CD4-positive, alpha-beta T cell (primary cell): ENCODE measurements at places on chromosomes 6 and 20. TPM values are rescaled to one million over a fixed set of nuclear protein-coding genes. Genes with fewer than 3 reads are reported as not detected.

GRCh38 chr6:33578164-33578563 lies 1.9 kb downstream of the BAK1 start:
- no peak for DNase-seq
- H3K4me3 ChIP-seq = peak overlapping the region; percentile 99
- no peaks in the 10 kb centered on the region for H3K27me3 ChIP-seq
- peaks cover 58% of the 10 kb centered on the region for H3K4me1 ChIP-seq
- H3K27ac ChIP-seq = peak overlapping the region; percentile 82
- H3K36me3 ChIP-seq = peaks cover 44% of the 10 kb centered on the region

- no peak for DNase-seq
- no peaks in the 10 kb centered on the region for H3K27me3 ChIP-seq
- no peak overlapping the region for H3K4me3 ChIP-seq
Observed at GRCh38 chr6:431504-431903, 40.0 kb downstream of the IRF4 start.

The BEND6 gene
- total RNA-seq = not detected

DNA sequence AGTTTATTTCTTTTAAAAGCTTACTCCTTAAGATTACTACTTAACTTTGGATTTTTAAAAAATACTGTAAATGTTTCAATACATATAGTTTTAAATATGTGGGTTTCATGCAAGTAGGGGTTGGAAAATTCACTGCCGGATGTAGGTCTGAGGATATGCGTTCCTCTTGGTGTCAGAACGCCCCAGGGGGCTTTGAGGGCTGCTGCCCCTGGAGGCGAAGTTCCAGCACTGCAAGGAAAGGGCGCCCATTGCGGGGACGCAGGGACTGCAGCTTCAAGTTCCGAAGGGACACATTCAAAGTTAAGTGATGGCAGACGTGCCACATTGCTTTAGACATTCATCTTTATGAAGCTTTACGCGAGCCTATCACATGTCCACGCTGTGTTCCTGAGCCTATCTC lies 152.9 kb downstream of the SOD2 start:
- no peak for DNase-seq
- no peak overlapping the region for H3K27ac ChIP-seq
- no peaks in the 10 kb centered on the region for H3K36me3 ChIP-seq
- H3K27me3 ChIP-seq = no peaks in the 10 kb centered on the region
- H3K4me3 ChIP-seq = no peak overlapping the region

DNA sequence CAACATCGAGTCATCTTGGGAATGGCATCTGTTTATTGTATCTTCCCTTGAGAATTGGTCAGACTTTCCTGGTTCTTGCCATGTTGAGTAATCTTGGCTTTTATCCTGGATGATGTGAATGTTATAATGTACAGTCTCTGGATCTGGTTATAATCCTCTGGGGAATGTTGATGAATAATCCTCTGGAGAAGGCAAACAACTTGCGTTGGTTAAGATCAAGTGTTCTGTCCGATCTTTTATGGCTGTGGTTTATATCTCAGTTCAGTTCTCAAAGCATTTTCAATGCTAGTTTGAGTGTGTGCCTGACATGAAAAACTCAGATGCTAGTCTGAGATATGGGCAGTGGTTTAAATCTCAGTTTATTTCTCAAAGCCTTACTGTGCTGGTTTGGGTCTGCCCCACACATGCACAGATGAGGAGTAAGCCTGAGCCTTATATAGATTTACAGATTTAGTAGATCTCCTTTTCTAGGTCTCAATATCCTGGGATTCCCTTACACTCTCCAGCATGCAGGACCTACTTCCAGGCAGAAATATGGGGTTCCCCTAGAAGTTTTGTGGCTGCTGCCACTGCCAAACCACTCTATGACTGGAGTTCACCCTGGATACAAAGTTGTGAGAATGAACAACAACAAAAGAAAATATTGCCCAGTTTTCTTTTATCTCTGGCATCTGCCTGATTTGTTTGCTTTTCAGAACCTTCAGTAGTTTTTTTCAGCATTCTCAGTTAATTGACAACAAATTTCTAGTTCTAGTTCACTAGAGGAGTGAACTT lies 191.8 kb upstream of the MAN1A1 start:
- no peak overlapping the region for H3K27ac ChIP-seq
- no peak for DNase-seq
- H3K27me3 ChIP-seq = no peaks in the 10 kb centered on the region
- H3K4me1 ChIP-seq = no peaks in the 10 kb centered on the region

DNA sequence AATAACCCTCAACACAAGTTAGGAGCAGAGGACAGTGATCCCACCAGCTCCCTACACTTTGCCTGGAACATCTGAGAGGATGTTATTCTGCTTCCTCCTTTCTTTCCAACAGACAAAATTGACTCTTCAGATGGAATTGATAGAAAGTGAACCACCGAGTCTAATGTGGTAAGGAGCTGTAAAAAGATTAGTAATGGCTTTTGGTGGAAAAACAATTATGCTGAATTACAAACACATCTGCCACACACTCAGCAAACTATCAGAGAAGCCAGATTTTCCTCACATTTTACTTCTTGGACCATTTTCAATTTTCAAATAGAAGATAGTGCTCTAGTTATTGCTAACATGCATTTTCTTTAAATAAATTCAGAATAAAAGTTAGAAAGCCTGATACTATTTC lies 171.8 kb upstream of the COL21A1 start:
- no peak for DNase-seq
- H3K4me3 ChIP-seq = no peak overlapping the region
- H3K27me3 ChIP-seq = no peaks in the 10 kb centered on the region
- H3K27ac ChIP-seq = no peak overlapping the region

The SLC35F1 gene
- total RNA-seq = not detected

DNA sequence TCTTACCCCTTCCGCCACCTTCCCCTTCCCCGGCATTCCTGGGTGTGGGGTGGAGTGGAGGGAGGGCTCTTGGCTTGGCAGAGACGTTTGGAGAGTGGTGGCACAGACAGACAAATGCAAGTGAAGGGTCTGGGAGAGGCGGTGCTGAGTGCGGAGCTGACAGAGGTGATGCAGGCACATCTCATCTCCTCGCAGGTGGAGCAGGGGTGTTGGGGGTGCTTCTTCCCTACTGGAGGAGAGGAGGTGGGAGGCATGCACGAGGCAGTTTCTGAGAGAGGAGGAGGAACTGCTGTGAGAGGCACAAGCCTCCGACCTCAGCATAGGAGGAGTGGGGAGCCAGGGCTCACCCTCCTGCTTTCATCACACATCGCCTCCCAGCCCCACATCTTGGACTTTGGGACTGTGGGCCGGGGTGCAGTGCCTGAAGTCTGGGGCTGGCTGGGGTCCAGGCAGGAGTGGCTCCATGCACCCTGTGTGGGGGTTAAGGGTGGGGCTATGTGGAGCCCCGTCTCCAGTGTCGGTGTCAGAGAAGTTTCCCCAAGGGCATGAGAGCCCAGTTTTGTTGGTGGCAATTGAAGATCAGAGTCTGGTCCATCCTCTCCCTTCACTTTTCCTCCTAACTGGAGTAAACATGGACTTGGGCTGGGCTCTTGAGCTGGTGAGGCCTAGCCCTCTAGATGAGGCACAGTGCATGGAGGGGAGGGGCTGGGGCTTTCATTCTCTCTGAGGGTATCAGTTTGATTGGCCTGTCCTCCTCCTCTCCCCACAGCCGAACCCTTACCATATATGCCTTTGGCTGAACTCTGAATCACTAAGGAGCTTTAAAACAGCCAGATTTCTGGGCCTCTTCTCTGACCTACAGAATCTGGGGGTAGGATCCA lies 20.2 kb upstream of the SLC22A7 start:
- no peak overlapping the region for H3K27ac ChIP-seq
- peaks cover 21% of the 10 kb centered on the region for H3K4me1 ChIP-seq
- peaks cover 11% of the 10 kb centered on the region for H3K27me3 ChIP-seq
- no peaks in the 10 kb centered on the region for H3K36me3 ChIP-seq
- no peak for DNase-seq

DNA sequence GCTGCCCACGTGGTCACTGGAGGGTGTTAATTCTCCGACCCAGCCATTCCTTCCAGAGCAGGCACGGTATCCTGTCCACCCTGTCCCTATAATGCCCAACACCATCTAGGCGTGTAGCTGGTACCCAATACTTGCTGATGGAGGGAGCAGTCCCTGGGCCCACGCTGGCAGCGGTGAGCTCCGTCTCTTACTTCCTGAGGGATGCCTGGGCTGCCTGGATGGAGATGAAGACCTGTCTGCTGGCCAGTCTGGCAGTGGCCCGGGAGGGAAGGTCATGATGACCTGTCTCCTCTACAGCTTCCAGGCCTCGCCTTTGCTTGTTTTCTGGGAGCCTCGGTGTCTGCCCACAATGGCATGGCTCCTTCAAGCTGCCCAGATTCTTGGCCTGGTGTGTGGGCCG lies 297.9 kb upstream of the SUPT3H start:
- no peak overlapping the region for H3K4me3 ChIP-seq
- no peak for DNase-seq
- peaks cover 34% of the 10 kb centered on the region for H3K4me1 ChIP-seq
- no peaks in the 10 kb centered on the region for H3K36me3 ChIP-seq
- no peaks in the 10 kb centered on the region for H3K27me3 ChIP-seq

DNA sequence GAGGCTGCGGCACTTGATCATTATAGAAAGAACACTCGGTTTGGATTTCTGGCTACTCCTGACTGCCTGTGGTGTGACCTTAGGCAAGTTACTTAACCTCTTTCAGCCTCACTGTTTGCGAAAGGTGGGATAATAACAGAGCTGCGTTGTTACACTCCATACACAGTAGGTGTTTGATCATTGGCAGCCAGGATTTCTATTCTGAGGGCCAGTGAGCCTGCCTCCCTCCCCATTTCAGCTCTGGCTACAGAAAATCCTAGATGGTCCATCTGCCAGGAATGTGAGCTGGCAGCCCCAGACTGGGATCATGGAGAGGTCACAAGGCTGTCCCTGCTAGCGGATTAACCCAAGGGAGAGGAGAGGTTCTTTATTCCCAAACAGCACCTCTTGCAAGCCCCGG lies 2.7 kb downstream of the KCNB1 start:
- H3K27me3 ChIP-seq = peaks cover 62% of the 10 kb centered on the region
- DNase-seq = no peak
- no peak overlapping the region for H3K4me3 ChIP-seq
- H3K36me3 ChIP-seq = no peaks in the 10 kb centered on the region
- H3K4me1 ChIP-seq = peaks cover 22% of the 10 kb centered on the region

- H3K4me3 ChIP-seq = no peak overlapping the region
- no peak for DNase-seq
- H3K27ac ChIP-seq = no peak overlapping the region
Observed at GRCh38 chr6:35710241-35710847, 21.6 kb upstream of the FKBP5 start.

GRCh38 chr6:137097057-137097456 lies 52.3 kb upstream of the IL20RA start:
- H3K27me3 ChIP-seq = no peaks in the 10 kb centered on the region
- no peak overlapping the region for H3K4me3 ChIP-seq
- no peak for DNase-seq
- H3K4me1 ChIP-seq = peaks cover 9% of the 10 kb centered on the region
- H3K27ac ChIP-seq = no peak overlapping the region

The SNAP25 gene
- total RNA-seq = not detected

DNA sequence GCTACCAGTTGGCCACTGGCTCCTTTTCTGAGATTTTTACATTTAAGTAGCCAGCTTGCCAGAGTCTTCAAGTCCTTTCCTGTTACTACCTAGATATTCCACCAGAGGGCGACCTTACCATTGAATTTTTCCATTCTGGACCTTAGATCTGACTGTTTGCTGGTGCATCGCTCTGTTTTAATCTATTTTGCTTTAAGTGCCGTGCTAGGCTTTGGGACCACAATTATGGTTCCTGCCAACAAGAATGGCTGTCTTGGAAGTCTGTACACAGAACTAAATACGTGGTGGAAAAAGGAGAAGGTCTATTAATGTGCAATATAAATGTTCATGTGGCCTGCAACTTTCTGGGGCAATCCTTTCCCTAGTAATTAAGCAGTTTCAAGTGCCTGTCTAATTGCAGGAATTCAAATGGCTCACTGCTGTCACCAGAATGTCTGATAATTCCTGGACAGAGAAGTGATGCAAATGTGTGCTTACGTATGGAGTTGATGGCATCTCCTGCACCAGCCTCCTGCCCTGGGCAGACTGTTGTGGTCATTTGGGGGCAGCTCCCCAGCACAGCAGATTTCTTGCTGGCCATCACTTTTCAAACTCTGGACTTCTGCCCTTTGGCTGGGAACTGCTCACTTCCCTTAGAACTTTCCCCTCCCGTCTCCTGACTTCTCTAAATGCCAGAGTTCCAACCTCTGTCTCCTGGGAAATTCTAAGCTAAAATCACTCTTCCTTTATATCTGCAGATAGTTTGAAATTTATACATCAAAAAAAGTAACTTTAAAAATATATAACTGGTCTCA lies 5.6 kb upstream of the HLA-DOA start:
- no peaks in the 10 kb centered on the region for H3K36me3 ChIP-seq
- H3K4me1 ChIP-seq = peaks cover 22% of the 10 kb centered on the region
- no peak overlapping the region for H3K4me3 ChIP-seq
- DNase-seq = no peak
- peaks cover 10% of the 10 kb centered on the region for H3K27me3 ChIP-seq
- no peak overlapping the region for H3K27ac ChIP-seq

The DZANK1 gene
- 1.8 TPM for total RNA-seq

The HS3ST5 gene
- not detected for total RNA-seq

GRCh38 chr6:110528930-110529325 lies 52.5 kb upstream of the SLC22A16 start:
- no peaks in the 10 kb centered on the region for H3K27me3 ChIP-seq
- no peak for DNase-seq
- no peak overlapping the region for H3K4me3 ChIP-seq
- H3K36me3 ChIP-seq = no peaks in the 10 kb centered on the region
- no peaks in the 10 kb centered on the region for H3K4me1 ChIP-seq
- H3K27ac ChIP-seq = no peak overlapping the region

The RAD21L1 gene
- total RNA-seq = 0.58 TPM

DNA sequence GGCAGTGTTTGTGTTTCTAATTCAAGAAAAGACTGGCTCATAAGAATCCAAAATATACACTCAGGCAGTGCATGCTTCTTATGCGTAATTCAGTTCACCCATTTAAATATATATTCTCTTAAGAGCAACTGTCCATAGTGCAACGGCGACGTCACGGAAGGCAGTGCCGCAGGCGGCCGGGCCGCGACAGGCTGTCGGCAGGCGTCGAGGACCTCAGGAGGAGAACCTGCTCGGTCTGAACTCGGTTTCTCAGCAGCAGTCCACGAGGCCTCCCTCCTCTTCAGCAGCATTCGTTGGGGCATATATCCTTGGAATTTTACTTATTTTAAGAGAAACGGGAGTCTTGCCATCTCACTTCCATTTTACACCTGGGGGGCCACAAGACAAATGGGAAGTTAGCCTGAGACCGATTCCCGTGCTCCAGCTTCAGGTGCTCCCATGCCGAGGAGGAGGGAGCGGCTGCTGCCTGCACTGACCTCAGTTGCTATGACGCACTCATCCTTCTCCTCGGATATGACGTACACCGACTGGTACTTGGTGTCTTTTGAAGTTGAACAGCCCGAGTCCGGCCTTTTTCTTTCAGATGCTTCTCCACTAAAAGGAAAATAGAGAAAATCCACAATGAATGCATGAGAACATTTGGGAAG lies 8.2 kb downstream of the DLL1 start:
- H3K27ac ChIP-seq = no peak overlapping the region
- peaks cover 30% of the 10 kb centered on the region for H3K4me1 ChIP-seq
- DNase-seq = no peak
- peaks cover 8% of the 10 kb centered on the region for H3K27me3 ChIP-seq

The BPIFB3 gene
- not detected for total RNA-seq

The RPRD1B gene
- total RNA-seq = 54.8 TPM

- no peaks in the 10 kb centered on the region for H3K4me1 ChIP-seq
- H3K27ac ChIP-seq = no peak overlapping the region
- no peaks in the 10 kb centered on the region for H3K27me3 ChIP-seq
Observed at GRCh38 chr6:135257631-135258405, 76.7 kb downstream of the MYB start.

- no peaks in the 10 kb centered on the region for H3K36me3 ChIP-seq
- no peak overlapping the region for H3K4me3 ChIP-seq
- H3K27me3 ChIP-seq = no peaks in the 10 kb centered on the region
- DNase-seq = peak; percentile 50
- H3K27ac ChIP-seq = no peak overlapping the region
- no peaks in the 10 kb centered on the region for H3K4me1 ChIP-seq
Observed at GRCh38 chr6:110944681-110945151, 13.8 kb upstream of the GTF3C6 start.

The GPR6 gene
- not detected for total RNA-seq
